Glomerular endothelial cell (primary cell): ENCODE measurements at places on chromosomes 16 and 17. TPM values are rescaled to one million over a fixed set of nuclear protein-coding genes. Genes with fewer than 3 reads are reported as not detected.

GRCh38 chr17:29594519-29595090, 1.7 kb downstream of the ANKRD13B start:
- DNase-seq, result no peak

DNA sequence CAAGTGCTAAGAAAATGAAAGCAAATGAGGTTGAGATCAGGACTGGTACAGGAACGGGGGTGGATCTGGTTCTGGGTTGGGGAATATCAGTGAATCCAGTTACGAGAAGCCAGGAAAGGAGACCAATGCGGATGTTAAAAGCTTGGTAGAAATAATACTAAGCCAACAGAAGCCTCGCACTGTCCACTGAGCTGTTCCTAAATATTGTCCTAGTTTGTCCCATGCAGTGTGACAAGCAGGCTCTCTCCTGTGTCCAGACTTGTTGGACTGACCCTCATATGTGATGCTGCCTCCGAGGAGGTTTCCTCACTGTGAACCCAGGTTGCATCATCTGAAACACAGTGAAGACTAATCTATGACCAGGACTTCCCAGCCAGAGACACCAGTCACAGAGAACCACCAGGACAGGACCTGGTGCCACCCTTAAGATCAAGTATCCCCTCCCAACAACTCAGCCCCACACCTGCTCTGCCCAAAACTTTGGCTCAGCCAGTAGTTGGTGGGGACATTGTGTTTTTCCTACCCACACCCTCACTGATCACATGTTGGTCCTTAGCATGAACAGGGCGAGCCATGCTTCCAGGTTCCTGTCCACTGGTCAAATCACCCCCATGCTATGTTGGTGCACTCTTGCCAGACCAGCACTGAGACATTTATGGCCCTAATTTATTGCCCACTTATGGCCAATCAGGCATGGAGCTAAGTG, 32.7 kb upstream of the SCNN1B start:
- no peak for DNase-seq

DNA sequence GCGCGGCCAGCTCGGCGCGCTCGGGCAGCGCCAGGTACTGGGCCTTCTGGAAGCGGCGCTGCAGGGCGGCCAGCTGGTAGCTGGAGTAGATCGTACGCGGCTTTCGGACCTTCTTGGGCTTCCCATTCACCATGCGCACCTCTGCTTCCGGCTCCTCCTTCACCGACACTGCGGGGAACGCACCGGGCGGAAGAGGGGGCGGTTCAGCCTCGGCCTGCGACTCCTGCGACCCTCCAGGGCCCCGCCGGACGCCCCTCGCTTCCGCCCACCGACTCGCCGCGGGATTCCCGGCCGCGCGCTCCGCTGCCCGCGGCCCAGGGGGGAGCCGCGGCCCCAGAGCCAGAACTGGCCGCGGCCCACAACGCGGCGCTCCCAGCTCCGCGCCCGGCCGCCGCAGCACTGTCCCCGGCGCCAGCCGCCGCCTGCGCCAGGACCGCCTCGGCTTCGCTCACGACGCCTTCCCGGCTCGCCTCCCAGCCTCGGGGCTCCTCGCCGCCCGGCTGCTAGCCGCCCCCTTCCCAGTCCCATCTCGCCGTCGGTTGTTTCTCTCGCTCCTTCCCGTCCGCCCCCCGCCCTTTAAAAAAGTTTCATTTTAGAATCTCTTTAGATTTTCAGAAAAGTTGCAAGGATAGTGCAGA, 1.5 kb downstream of the DLX3 start:
- no peak for DNase-seq

DNA sequence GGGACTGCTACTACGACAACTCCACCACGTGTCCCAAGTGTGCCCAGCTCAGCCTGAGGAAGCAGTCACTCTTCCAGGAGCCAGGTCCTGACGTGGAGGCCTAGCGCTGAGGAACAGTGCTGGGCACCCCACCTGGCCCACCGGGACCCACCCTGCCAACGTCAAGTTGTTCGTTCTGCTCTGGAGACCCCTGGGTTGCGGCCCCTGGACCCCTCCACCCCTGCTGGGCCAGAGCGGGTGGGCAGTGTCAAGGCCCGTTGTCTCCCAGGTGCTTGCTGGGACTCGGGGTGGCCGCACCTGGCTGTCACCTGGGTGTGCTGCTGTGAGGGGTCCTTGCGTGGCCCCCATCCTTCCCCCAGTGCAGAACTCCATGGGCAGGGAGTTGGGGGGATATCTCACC, 34.4 kb downstream of the CDRT15L2 start:
- DNase-seq, result no peak

GRCh38 chr17:18920911-18921441, 31.0 kb upstream of the SLC5A10 start:
- no peak for DNase-seq

GRCh38 chr17:46962374-46962790, 16.7 kb downstream of the RPRML start:
- no peak for DNase-seq

YBX2 gene
- not detected in 2 replicates for total RNA-seq

CDH5 gene
- total RNA-seq, result 1,376 and 1,752 TPM in 2 replicates

ITPRIPL2 gene
- 50.4 and 74.8 TPM in 2 replicates for total RNA-seq

CSF3 gene
- total RNA-seq, result 10.5 and 23.1 TPM in 2 replicates

TMEM204 gene
- total RNA-seq, result 20.4 and 34.2 TPM in 2 replicates
